Hepatocyte (in vitro differentiated cells): ENCODE measurements at places on chromosomes 1 and 21. TPM values are rescaled to one million over a fixed set of nuclear protein-coding genes. Genes with fewer than 3 reads are reported as not detected.
A peak's percentile ranks its signal among the peaks of the same experiment; 100 is the strongest.

- no peak overlapping the region for H3K4me3 ChIP-seq
- H3K27me3 ChIP-seq: no peaks in the 10 kb centered on the region
- no peaks in the 10 kb centered on the region for H3K36me3 ChIP-seq
- peaks cover 6% of the 10 kb centered on the region for H3K4me1 ChIP-seq
Observed at GRCh38 chr1:13697738-13698137, 2.2 kb upstream of the PRDM2 start.

The GJB4 gene
- 1.00 and 2.0 TPM in 2 replicates for total RNA-seq

DNA sequence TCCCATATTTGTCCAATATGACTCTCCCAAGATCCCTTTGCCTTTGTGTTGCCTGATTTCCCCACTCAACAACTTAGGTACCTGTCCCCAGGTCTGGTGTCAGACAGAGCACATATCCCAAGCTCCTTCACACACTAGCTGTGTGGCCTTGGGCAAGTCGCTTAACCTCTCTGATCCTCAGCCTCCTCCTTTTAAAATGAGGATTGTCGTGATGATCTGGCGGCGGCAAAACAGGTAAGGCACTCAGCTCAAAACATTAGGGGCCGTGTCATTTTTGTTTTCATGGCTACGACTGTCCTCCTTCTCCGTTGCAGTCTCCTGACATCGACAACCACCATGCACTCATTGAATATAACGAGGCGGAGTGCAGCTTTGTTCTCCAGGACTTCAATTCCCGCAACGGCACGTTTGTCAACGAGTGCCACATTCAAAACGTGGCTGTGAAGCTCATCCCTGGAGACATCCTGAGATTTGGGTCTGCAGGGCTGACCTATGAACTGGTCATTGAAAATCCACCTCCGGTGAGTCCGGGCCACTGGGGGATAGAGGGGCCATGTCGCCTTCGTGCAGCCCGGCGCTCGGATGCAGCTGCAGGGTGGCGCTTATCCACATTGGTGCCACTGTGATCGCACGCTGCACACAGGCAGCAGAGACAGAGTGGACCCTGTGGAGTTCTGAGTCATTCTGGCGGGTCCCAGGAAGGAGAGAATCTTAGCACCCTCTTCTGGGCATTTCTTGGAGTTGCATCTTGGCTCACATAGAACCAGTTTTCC lies 25.2 kb downstream of the FHAD1 start:
- no peaks in the 10 kb centered on the region for H3K27me3 ChIP-seq
- H3K36me3 ChIP-seq: no peaks in the 10 kb centered on the region
- no peak overlapping the region for H3K27ac ChIP-seq

GRCh38 chr1:151193856-151194255 lies 3.9 kb upstream of the VPS72 start:
- DNase-seq: no peak
- H3K36me3 ChIP-seq: no peaks in the 10 kb centered on the region
- H3K27me3 ChIP-seq: no peaks in the 10 kb centered on the region

GRCh38 chr1:156826630-156827029 lies 10.0 kb upstream of the SH2D2A start:
- no peak overlapping the region for H3K27ac ChIP-seq
- no peaks in the 10 kb centered on the region for H3K4me1 ChIP-seq
- H3K27me3 ChIP-seq: peaks cover 8% of the 10 kb centered on the region
- H3K36me3 ChIP-seq: no peaks in the 10 kb centered on the region

The GUCA2A gene
- total RNA-seq: 6.5 and 13.5 TPM in 2 replicates

GRCh38 chr1:169161496-169162194 lies 55.2 kb downstream of the ATP1B1 start:
- no peak for DNase-seq
- H3K36me3 ChIP-seq: no peaks in the 10 kb centered on the region
- peaks cover 13% of the 10 kb centered on the region for H3K4me1 ChIP-seq
- H3K27me3 ChIP-seq: no peaks in the 10 kb centered on the region

- H3K4me1 ChIP-seq: no peaks in the 10 kb centered on the region
- H3K27me3 ChIP-seq: no peaks in the 10 kb centered on the region
- DNase-seq: no peak
- H3K4me3 ChIP-seq: no peak overlapping the region
- H3K27ac ChIP-seq: no peak overlapping the region
Observed at GRCh38 chr1:198967566-198967965, 328.7 kb downstream of the PTPRC start.

DNA sequence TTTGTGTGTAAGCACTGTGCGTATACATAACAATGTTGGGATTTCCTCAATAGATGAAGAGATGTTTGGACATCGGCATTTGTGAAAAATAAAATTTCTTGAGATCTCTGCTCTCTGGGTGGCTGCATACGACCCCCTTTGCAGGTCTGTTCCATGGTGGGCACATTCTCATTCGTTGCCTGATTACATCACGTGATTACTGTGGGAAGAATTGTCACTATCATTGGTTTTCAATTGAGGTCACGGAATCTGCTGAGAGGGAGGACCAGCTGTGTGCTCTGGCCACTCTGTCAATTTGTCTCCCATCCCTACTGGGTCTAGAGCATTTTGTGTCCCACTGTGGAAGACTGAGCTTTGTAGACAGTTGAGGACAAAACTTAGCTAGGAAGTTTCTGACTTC lies 81.8 kb downstream of the DISC1 start:
- H3K27ac ChIP-seq: no peak overlapping the region
- DNase-seq: no peak
- H3K4me3 ChIP-seq: no peak overlapping the region
- H3K4me1 ChIP-seq: peaks cover 12% of the 10 kb centered on the region
- no peaks in the 10 kb centered on the region for H3K27me3 ChIP-seq

DNA sequence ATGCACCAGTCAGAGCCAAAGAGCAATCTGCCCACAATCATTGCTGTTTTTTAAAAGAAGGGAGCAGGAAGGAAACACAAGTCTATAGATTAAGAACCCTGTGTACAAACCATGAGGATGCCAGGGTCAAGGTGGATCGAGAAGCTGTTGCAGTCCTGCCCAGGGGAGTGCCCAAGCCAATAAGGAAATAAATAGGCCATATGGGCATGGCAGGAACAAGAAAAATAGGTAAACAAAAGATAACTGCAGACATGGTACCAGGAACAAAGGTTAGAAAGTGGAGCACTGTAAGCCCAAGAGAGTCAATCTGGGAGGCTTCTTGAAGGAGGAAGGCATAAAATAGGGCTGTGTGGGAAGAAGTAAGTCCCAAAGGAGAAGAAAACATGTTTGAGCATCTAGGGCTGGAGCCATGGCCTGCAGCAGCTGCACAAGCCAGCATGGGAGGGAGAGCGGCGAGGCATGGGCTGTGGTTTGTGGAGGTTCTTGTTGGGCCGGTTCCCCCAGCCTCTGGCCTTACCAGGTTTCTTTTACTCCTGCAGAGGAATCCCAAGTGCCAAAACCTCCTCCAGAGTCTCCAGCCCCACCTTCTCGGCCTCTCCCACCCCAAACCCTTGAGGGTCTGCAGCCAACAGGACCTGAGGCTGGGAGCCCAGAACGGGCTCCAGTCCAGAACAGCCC lies 13.6 kb downstream of the INAVA start:
- no peak overlapping the region for H3K4me3 ChIP-seq
- H3K36me3 ChIP-seq: no peaks in the 10 kb centered on the region
- H3K4me1 ChIP-seq: peaks cover 8% of the 10 kb centered on the region
- no peak for DNase-seq
- H3K27ac ChIP-seq: peak overlapping the region; percentile 72

The GJB3 gene
- 2.8 and 3.2 TPM in 2 replicates for total RNA-seq

The OR2L8 gene
- not detected in 2 replicates for total RNA-seq

GRCh38 chr21:44564886-44565598 lies 6.4 kb upstream of the KRTAP10-3 start:
- H3K27ac ChIP-seq: no peak overlapping the region
- no peaks in the 10 kb centered on the region for H3K4me1 ChIP-seq
- DNase-seq: no peak
- H3K27me3 ChIP-seq: no peaks in the 10 kb centered on the region

The ETNK2 gene
- total RNA-seq: 51.1 and 59.4 TPM in 2 replicates

GRCh38 chr1:100443811-100444571 lies 91.7 kb downstream of the CDC14A start:
- H3K36me3 ChIP-seq: no peaks in the 10 kb centered on the region
- H3K4me1 ChIP-seq: peaks cover 13% of the 10 kb centered on the region
- H3K4me3 ChIP-seq: no peak overlapping the region
- H3K27ac ChIP-seq: peak overlapping the region; percentile 81
- no peaks in the 10 kb centered on the region for H3K27me3 ChIP-seq

- no peak overlapping the region for H3K27ac ChIP-seq
- DNase-seq: no peak
- H3K27me3 ChIP-seq: no peaks in the 10 kb centered on the region
- no peaks in the 10 kb centered on the region for H3K4me1 ChIP-seq
Observed at GRCh38 chr1:53628286-53628955, 110.5 kb downstream of the GLIS1 start.

GRCh38 chr1:26692793-26693490 lies 2.9 kb upstream of the ARID1A start:
- peak overlapping the region; percentile 22 for H3K4me3 ChIP-seq
- peak overlapping the region; percentile 93 for H3K27ac ChIP-seq
- H3K4me1 ChIP-seq: peaks cover 30% of the 10 kb centered on the region
- H3K36me3 ChIP-seq: no peaks in the 10 kb centered on the region
- no peaks in the 10 kb centered on the region for H3K27me3 ChIP-seq

- no peak overlapping the region for H3K4me3 ChIP-seq
- peaks cover 9% of the 10 kb centered on the region for H3K4me1 ChIP-seq
- no peaks in the 10 kb centered on the region for H3K27me3 ChIP-seq
- no peaks in the 10 kb centered on the region for H3K36me3 ChIP-seq
- H3K27ac ChIP-seq: peak overlapping the region; percentile 68
Observed at GRCh38 chr1:185017338-185017737, 28.0 kb upstream of the RNF2 start.

GRCh38 chr1:150472601-150473200 lies 14.5 kb upstream of the TARS2 start:
- H3K36me3 ChIP-seq: no peaks in the 10 kb centered on the region
- peaks cover 16% of the 10 kb centered on the region for H3K4me1 ChIP-seq
- H3K27ac ChIP-seq: no peak overlapping the region
- DNase-seq: no peak
- H3K27me3 ChIP-seq: no peaks in the 10 kb centered on the region
- no peak overlapping the region for H3K4me3 ChIP-seq

The DMBX1 gene
- not detected in 2 replicates for total RNA-seq

GRCh38 chr1:226553924-226554282 lies 5.3 kb downstream of the STUM start:
- H3K4me3 ChIP-seq: no peak overlapping the region
- peaks cover 53% of the 10 kb centered on the region for H3K27me3 ChIP-seq
- no peak for DNase-seq
- peaks cover 15% of the 10 kb centered on the region for H3K4me1 ChIP-seq
- no peak overlapping the region for H3K27ac ChIP-seq

DNA sequence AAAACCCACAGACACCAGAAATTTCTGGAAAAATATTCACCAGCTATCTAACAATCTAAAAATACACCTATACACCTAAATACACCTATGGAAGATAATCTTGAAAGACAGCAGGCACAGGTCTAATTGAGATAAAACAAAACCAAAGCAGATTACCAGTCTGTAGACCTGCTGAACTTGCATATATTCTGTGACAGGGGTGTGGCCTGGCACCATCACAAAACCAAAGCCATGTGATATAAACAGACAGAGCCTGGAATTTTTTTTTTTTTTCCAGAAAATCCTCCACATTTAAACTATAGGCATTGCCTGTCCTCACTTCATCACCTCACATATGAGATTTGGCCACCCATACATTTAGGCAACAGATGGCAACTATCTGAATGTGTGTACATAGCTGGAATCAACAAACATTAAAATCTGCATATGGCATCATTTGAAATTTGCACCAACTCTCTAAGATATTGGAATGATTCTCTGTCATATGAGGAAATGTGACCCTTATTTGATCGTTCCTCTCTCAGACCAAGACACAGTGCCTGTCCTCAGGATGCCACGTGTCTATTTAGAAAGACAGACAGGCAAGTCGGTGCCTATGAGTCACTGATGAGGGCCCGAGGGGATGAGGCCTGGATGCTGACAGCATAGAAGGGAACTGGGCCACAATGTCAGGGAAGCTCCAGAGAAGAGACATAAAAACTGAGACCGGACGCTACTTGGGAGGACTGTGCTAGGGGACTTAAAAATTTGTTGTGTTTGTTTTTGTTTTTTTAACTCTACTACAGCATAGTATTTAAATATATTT lies 32.6 kb downstream of the NMNAT2 start:
- no peaks in the 10 kb centered on the region for H3K27me3 ChIP-seq
- peaks cover 8% of the 10 kb centered on the region for H3K4me1 ChIP-seq
- H3K27ac ChIP-seq: no peak overlapping the region

GRCh38 chr21:25970254-25970930 lies 200.2 kb downstream of the APP start:
- no peak for DNase-seq
- H3K36me3 ChIP-seq: peaks cover 3% of the 10 kb centered on the region
- no peaks in the 10 kb centered on the region for H3K4me1 ChIP-seq
- H3K27me3 ChIP-seq: no peaks in the 10 kb centered on the region
- no peak overlapping the region for H3K27ac ChIP-seq

The LYPD8 gene
- total RNA-seq: not detected in 2 replicates

DNA sequence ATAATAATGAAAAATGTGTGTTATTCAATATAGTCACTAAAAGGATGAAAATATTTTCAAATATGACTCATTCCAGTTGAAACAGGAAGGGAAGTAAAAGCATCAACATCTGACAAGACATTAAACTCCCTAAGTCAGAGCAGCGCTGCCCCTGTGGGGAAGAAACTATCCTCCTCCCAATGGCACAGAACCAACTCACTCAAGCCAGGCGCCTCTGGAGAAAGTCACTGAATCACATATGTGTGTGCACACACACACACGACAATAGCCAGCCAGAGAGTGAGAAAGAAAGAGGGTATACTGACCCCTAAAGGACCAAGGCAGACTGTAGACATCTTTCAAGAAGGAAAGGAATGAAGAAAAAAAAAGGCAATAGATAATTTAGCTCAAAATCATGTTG lies 126.9 kb downstream of the SETD4 start:
- no peaks in the 10 kb centered on the region for H3K36me3 ChIP-seq
- H3K27ac ChIP-seq: no peak overlapping the region
- H3K27me3 ChIP-seq: no peaks in the 10 kb centered on the region
- peak; percentile 59 for DNase-seq
- peaks cover 3% of the 10 kb centered on the region for H3K4me1 ChIP-seq

DNA sequence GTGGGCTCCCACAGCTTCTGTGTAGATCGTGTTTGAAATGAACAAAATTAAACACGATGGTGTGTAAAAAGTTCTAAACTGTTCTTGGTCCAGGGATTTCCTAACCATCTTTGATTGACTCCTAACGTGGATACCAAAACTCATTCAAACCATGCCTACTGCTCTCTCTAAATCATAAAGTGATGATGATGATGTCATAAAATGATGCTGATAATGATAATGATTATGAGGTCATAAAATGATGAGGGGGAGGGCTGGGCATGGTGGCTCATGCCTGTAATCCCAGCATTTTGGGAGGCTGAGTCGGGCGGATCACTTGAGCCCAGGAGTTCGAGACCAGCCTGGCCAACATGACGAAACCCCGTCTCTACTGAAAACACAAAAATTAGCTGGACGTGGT lies 133.3 kb upstream of the COA6 start:
- no peak for DNase-seq
- no peak overlapping the region for H3K27ac ChIP-seq
- H3K4me1 ChIP-seq: no peaks in the 10 kb centered on the region

The PIGR gene
- 22.9 and 23.3 TPM in 2 replicates for total RNA-seq

DNA sequence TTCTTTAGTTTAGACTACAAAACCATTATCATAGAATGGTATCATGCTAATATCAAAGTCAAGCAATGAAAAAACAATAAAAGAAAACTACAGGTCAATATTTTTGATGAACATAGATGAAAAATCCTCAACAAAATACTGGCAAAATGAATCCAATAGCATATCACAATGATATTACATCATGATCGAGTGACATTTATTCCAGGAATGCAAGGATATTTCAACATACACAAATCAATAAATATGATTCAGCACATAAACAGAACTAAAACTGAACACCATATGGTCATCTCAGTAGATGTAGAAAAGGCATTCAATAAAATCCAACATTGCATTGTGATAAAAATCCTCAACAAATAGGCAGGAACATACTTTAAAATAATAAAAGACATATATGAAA lies 1657.7 kb downstream of the KCNT2 start:
- H3K4me1 ChIP-seq: no peaks in the 10 kb centered on the region
- H3K27me3 ChIP-seq: no peaks in the 10 kb centered on the region
- no peak for DNase-seq
- no peaks in the 10 kb centered on the region for H3K36me3 ChIP-seq
- H3K4me3 ChIP-seq: no peak overlapping the region
